ENCODE measurements at places on chromosomes 5 and 9.

DNA sequence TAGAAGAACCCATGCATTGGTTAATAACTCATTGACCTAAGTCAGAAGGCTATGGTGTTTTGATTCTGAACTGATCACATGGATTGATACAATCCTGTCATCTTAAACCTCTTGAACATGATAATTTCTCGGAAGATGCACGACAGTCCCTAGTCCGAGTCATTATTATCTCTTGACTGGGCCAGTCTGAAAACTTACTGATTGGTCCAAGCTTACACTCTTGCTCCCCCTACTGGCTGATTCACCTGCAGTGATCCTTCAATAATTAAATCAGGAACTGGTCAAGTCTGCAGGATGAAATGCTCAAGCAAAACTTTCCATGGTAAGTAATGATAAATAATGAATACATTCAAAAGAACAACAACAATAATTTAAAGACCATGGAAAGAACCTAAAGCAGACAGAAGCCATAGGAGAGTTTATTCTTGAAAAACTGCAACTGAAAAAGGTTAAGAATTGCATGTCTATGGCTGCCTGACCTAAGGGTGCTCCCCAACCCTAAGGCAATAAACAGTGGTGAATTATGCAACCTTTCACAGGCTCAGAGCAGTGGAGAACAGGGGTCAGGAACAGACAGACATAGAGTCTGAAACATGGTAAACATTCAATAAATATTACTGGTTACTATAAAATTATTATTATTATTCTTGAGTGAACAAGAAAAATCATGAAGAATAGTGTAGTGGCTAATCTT, 79.3 kb downstream of the BRINP1 start:
- DNase-seq = peak; percentile 18

GRCh38 chr5:756865-757345, 27.6 kb downstream of the ZDHHC11B start:
- no peak for DNase-seq

GRCh38 chr5:79396265-79396664, 117.7 kb downstream of the HOMER1 start:
- no peak for DNase-seq

- DNase-seq = no peak
Measured at GRCh38 chr5:142545650-142546322, 140.1 kb downstream of the FGF1 start.

- peak; percentile 30 for DNase-seq
Measured at GRCh38 chr5:155943516-155944407, 383.2 kb upstream of the SGCD start.

DNA sequence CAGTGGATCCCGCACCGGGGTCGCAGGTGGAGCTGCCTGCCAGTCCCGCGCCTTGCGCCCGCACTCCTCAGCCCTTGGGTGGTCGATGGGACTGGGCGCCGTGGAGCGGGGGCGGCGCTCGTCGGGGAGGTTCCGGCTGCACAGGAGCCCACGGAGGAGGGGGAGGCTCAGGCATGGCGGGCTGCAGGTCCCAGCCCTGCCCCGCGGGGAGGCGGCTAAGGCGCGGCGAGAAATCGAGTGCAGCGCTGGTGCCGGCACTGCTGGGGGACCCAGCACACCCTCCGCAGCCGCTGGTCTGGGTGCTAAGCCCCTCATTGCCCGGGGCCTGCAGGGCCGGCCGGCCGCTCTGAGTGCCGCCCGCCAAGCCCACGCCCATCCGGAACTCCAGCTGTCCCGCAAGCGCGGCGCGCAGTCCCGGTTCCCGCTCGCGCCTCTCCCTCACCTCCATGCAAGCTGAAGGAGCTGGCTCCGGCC, 120.6 kb upstream of the MEF2C start:
- DNase-seq = no peak

DNA sequence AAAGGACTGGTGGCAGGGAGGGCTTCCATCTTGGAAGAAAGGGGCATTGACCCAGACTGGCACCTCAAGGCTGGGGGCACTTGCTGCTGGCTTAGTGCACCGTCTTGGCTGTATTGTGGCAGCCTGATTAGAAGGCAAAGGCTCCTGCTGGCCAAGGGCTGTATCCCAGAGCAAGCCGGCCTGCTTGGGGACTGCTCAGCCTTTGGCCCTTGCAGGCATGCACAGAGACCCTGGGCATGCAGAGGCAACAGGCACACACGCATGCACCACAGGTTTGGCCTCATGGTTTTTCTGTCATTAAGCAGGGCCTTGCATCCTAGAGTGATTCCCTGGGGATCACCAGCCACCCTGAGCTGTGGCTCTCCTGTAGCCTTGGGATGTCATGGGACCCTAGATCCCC, 29.0 kb downstream of the PITX1 start:
- no peak for DNase-seq

DNA sequence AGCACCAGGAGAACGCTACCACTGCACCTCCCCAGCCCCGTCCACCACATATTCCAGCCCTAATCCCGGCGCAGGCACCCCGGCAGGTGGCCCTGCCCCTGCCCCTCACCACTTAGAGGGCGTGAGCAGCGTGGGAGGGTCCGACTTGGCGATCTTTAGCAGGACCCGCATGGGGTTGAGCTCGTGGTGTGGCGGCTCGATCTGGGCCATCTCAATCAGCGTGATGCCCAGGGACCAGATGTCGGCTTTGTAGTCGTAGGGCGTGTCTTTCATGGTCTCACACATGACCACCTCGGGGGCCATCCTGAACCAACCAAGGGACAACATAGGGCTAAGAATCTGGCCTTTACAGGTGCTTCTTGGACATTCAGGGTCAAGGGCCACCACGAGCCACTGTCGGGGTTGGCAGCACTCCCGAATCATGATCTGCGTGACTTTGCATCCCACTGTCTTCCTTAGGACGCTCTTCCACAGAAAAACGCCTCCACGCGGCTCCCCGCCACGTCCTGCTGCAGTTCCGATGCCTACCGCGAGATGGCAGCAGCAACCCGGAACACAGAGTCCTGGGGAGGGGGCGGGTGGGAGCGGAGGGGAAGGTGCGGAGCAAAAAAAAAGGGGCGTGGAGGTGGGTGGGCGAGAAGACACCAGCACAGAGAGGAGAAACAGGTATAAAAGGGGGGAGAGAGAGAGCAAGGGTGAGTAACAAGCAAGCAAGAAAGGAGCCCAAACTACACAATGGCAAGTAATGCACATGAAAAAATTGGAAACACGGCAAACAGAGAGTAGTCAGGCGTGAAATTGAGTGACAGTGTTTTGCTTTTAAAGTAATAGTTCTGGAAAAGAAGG, 81.3 kb downstream of the STK10 start:
- peak; percentile 62 for DNase-seq

GRCh38 chr5:125214080-125214479, 467.6 kb upstream of the ZNF608 start:
- DNase-seq = no peak

- no peak for DNase-seq
Measured at GRCh38 chr5:158739951-158740757, 359.6 kb downstream of the EBF1 start.

- no peak for DNase-seq
Measured at GRCh38 chr5:67426961-67427849, 230.6 kb upstream of the CD180 start.

DNA sequence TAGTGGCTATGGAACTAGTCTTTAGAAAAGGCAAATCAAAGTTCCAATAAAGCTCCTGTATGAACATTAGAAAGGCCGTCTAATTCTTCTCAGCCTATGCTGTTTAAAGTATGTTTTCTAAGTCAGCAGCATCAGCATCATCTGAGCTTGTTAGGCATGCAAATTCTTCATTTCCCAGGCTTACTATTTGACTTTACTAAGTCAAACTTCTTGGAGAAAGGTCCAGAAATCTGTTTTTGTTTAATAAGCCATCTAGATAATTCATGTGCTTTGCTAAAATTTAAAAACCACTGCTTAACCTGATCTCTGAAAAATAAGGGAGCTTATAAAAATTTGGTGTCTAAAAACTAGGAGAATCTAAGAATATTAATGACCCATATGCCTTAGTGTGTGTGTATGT, 200.2 kb upstream of the SGCD start:
- no peak for DNase-seq

GRCh38 chr9:131986576-131986975, 93.1 kb downstream of the MED27 start:
- DNase-seq = no peak

DNA sequence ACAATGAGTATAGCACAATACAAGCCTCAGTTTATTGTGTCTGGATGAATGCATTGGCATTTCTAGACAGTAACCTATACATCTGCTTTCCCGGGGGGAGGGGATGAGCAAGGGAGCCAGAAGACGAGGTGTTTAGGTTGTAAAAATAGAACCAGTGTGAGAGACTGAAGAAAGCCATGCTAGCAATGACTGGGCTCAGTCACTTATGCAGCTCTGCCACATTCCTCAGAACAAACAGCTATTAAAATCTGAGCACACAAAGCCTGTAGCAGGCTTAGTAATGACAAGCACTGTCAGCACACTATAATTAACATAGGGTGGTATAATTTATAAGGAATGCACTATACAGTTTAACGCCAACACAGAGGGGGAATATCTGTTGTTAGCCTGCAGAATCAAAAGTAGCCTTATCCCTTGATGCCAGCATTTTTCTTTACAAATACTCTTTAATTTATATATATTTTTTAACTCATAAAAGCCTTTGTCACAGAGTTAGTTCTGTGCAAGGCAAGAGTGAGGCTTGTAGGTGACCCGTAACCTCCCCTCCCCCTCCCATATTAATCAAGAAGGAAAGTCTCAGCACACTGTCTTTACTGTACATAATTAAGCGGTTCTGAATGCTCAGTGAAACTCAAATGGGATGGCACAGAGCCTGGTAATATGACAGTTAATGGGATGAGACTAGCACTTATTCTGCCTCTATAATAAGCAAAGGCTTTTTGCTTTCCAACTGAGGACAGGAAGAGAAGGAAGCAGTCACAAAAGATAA, 295.4 kb downstream of the CSNK1G3 start:
- DNase-seq = peak; percentile 17

- no peak for DNase-seq
Measured at GRCh38 chr5:151904127-151904526, 20.5 kb downstream of the GLRA1 start.

DNA sequence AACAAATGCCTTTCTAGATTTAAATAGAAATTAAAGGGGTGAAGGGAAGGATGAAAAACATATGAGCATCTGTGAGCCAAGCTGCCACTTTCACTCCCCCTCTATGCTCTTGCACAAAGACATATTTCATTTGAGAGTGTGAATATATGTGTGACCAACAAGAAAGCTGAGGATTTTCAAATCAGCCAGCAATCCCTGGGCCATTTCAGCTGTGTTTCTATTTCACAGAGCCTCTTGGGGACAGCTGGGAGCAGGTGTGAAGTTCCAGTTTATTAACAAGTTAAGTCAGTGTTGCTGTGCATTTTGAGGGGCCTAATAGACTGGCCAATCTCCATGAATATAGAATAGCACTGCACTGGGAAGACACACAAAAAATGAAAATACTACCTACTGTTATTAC, 248.7 kb upstream of the RGMB start:
- DNase-seq = no peak

- no peak for DNase-seq
Measured at GRCh38 chr5:72191404-72191803, 84.1 kb downstream of the MAP1B start.

DNA sequence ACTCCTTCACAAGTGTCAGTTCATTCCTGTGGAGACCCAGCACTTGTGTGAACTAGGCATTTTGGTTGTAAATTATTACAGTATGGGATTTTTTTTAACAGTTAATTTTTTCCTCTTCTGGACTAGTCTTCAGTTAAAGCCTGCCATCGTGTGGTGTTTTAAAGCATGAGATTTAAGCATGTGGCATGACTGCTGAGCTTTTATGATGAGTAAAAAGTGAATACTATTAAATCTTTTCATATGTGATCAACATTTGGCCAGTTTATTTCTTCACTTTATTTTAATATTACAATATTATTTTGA, 25.0 kb downstream of the LMNB1 start:
- DNase-seq = no peak

Measured in RWPE1 (cell line).